ENCODE measurements at places on chromosomes 1 and 21.

DNA sequence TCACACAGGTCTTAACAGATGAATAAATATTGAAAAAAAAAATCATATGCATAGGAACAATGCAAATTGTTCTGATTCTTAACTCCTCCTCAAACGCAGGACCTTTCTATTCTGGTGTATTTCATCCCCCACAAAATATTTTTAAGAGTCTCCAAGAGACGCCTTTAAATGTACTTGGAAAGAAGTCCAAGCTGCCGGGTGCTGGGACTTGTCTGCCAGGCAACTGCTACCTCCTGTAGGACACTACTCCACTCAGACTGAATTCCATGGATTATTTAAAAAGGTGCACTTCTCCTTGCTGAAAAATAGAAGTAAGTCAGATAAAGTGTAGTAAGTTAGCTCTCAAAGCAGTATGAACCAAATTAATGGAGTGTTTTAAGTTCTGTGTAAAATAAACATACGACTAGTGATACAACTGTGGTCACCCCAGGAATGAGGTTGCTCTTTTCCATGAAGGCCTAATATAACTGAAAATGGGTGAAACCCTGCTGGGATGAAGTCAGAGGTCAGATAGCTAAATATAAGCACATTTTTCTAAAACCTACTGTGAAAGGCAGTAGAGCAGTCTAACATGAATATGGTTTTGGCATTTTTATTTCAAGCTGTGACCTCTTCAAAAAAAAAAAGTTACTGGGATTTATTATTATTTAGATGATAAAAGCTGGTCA, 189.2 kb upstream of the PBX1 start:
- no peak for DNase-seq

GRCh38 chr21:37437376-37438080, 71.0 kb downstream of the DYRK1A start:
- DNase-seq, result no peak

GRCh38 chr1:63321785-63322113, 618 bp upstream of the FOXD3 start:
- DNase-seq, result no peak

- DNase-seq, result no peak
These were observed 1046.2 kb downstream of the NCAM2 start for GRCh38 chr21:22044431-22044830.

DNA sequence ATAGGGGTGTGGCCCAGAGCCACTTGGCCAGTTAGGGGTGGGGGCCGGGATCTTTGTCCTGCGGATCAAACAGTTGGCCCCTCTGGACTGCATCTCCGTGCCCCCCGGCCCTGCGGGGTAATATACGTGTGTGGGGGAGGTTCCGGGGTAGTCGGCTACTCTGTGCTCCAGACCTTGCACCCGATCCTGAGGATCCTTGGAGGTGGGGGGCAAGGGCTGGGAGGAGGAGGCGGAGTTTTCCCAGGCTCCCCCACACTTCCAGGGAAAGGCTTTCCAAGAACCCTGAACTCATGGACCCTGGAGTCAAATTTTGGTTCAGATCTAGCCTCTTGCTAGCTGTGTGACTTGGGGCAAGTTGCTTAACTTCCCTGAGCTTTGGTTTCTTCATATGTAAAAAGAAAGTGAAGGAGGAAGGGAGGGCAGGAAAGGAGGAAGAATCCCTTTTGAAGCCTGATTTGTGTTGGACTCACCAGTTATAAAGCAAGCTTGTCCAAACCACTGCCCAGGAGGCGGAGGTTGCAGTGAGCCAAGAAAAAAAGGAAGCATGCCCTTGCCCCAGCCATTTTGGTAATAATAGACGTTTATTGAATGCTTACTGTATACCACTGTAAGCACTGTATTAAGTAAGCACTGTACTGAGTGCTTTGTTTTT, 686 bp downstream of the MIIP start:
- DNase-seq, result no peak

DNA sequence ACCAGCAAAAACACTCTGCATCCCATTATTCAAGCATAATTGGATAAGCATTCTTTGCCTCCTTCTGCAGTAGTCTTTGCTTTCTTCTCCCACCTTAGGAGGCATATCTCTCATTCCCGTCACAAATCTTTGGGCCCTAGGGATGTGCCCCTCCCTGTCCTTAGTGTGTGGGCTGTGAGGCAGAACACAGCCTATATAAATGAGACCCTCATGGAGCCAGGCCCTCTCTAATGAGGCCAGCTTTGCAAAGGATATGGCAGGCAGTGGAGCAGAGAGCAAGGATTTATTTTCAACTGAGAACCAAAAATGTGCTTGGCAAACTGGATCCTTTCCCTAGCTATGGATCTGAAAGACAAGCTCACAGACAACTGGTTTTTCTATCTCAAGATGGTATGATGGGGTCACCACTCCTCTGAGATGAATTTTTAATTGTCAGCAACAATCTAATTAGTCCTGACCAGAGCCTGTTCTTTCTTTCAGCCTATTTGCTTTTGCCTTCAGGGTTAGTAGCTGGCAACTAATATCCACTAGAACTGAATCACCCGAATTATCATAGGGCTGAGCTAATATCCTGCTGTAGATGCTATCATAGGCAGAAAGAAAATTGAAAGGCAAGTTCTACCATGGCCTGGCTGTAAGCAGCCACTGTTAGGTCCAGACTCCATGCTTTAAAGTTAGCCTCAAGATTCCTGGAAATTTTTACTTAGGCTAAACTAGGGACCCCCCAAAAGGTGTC, 134.2 kb downstream of the SYT2 start:
- peak; percentile 30 for DNase-seq

- DNase-seq, result no peak
These were observed 77.6 kb upstream of the SAMD13 start for GRCh38 chr1:84223751-84224432.

DNA sequence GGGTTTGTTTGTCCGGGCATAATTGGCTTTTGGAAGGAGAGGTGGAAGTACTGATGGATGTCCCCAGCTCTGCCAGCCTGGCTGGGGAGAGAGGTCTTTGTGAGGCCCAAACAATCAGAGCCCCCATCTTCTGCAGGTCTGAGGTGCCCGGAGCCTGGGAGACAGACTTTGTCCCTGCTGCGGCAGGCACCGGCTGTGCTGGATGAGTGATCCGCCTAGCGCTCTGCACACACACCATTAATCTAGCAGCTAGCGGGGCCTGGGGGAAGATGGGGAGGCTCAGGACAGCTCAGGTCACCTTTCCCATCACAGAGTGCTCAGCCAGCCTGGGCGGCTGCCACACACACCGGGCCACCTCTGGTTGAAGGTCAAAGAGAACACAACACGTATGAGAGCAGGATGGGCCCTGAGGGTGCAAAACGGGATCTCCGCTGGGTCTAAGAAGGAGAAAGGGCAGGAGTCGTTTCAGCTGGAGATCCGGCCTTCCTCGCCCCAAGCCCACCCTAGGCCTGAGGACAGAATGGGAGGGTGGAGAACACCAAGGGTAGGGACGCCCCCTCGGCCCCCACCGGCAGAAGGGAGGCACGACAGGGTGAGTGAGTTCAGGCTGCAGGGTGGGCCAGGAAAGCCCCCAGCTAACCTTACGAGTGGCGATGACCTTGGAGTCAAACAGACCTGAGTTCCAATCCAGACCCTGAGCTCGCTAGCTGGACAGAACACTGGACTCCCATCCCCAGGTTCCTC, 341.8 kb downstream of the NPHP4 start:
- DNase-seq, result no peak

- no peak for DNase-seq
These were observed 167.6 kb downstream of the PCBP3 start for GRCh38 chr21:45811136-45811535.

GRCh38 chr21:44991538-44992483, 52.0 kb downstream of the SLX9 start:
- no peak for DNase-seq

DNA sequence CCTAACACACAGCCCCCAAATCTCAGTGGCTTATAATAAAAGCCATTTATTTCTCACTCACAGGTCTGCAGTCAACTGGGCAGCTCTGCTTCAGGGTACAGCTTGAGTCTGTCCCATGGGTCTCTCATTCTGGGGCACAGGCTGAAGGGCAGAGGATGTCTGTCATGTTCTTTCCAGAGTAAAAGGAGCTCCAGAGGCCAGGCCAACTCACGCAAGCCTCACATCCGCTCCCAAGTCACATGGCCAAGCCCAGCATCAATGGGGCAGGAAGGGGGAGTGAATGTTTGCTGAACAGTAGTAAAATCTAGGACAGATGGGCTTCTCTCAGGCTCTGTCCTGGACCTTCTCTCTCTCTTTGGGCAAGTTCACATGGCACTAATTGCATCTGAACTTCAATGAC, 7.1 kb upstream of the SSBP3 start:
- no peak for DNase-seq

DNA sequence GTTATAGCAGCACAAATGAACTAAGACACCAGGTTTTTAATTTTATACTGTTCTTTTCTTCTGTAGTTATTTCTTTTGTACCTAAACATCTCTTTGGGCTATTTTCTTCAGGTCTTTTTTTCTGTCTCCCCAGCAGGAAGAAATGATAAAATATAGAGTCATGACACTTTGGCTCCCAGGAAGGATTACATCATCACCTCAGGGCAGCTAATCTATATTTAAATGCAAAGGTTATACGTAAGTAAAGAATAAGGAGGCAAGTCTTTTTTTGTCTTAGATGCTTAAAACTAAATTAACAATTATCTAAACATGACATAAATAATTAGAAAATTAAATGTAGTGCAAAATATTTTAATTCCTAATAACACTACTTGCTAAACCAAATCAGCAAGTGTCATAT, 57.0 kb downstream of the WARS2 start:
- DNase-seq, result no peak

GRCh38 chr1:167059045-167059808, 30.9 kb downstream of the GPA33 start:
- DNase-seq, result peak; percentile 68

- DNase-seq, result peak; percentile 11
These were observed 1.7 kb upstream of the DYNLT5 start for GRCh38 chr1:66750577-66750976.

- no peak for DNase-seq
These were observed 112.5 kb upstream of the RUNX3 start for GRCh38 chr1:25042331-25043227.

GRCh38 chr21:41953249-41953830, 478 bp downstream of the C2CD2 start:
- no peak for DNase-seq

DNA sequence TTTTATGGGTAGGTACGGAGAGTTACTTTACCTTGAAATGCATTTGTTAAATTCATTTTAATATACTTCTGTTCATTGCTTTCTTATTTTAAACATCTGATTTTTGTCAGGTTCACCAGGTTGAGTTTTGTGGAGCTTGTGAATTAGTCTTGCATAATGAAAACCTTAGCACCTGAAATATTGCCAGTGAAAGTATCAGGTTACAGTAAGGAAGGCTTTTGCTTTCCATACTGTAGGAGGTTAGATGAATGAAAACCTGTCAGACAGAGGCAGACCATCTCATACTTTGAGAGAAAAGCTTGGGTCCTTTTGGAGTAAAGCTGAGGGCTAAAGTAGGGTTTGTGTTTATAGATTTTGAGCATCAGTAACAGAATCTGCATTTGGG, 34.7 kb downstream of the THRAP3 start:
- no peak for DNase-seq

GRCh38 chr1:42941640-42942330, 16.9 kb downstream of the SLC2A1 start:
- no peak for DNase-seq

Data from SK-N-DZ (cell line).